Activated naive CD8-positive, alpha-beta T cell treated with anti-CD3 and anti-CD28 coated beads, Interleukin-2, amount 50 U/mL, for 16 hours (primary cell): ENCODE measurements at places on chromosomes 1 and 21.

GRCh38 chr1:83545066-83545862, 453.7 kb downstream of the TTLL7 start:
- no peak for DNase-seq

- no peak for DNase-seq
Measured at GRCh38 chr1:22689505-22689904, 21.1 kb upstream of the EPHB2 start.

DNA sequence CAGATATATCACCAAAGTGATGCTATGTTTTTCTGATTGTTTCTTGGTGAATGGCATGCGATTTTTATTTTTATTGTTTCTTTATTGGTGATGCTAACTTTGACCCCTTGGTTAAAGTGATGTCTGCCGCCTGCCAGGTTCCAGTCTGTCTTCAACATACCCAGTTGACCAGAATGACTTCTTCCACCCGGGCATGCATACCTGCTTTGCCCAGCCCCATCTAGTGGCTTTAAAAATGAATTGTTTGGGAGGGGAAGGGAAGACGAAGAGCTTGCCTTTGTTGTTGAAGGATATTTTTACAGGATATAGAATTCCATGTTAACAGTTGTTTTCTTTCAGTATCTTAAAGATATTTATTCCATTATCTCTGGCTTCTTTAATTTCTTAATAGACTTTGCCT, 65.1 kb downstream of the ATG4C start:
- no peak for DNase-seq

- DNase-seq = no peak
Measured at GRCh38 chr1:117017648-117018047, 16.1 kb downstream of the CD101 start.

DNA sequence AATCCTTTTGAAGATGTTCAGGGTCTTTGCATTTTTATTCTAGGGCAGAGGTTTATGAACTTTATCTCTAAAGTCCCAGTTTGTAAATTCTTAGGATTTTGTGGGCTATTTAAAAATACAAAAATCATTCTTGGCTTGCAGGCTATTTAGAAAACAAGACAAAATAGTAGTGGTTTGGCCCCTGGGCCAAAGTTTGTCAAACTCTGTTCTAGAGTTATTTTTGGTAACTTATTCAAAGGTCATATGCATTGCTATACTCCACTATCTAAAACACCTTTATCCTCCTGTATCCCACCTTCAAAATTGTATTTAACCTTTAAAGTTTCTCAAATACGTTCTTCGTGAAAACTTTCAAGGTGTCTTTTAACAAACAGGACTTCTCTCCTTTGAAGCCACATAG, 75.5 kb upstream of the LRRC53 start:
- DNase-seq = no peak

- no peak for DNase-seq
Measured at GRCh38 chr1:85153149-85153891, 47.5 kb downstream of the SYDE2 start.

DNA sequence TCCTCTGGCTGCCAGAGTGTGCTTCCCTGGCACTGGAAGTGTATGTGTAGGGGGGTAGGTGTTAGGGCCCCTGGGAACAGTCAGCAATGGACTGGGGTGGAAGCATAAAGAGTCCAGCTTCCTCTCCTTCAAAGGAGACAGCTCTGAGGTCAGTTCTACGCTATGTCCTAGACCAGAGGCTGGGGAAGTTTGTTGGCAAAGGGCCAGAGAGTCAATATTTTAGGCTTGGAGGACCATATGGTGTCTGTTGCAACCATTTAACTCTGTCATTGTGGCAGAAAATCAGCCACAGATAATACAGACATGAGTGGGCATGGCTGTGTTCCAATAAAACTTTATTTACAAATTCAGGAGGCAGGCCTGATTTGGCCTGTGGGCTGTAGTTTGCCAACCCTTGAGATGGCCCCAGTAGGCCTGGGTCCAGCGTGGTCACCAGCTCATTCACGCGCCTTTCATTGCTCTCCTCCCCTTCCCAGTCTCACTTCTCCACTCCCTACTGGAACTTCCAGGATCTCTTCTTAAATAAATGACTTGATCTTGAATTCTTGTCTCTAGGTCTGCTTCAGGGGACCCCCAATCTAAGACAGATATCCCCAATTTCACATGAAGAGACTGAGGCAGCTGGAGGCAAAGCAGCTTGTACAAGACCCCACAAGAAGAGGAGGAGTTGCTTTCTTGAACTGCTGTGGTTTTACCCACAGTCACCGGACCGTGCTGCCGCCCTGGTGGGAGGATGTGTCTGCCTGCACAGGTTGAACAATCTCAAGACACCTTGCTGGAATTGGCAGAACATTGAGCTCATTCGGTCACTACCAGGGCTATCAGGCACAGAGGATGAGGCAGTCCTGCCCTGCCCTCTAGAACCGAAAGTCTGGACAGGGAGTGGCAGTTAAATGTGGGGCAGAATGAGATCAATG, 162.4 kb upstream of the POU3F1 start:
- DNase-seq = no peak

GRCh38 chr1:112322018-112322417, 74.0 kb upstream of the CTTNBP2NL start:
- DNase-seq = no peak

GRCh38 chr1:45608175-45609156, 15.4 kb downstream of the CCDC17 start:
- DNase-seq = no peak

DNA sequence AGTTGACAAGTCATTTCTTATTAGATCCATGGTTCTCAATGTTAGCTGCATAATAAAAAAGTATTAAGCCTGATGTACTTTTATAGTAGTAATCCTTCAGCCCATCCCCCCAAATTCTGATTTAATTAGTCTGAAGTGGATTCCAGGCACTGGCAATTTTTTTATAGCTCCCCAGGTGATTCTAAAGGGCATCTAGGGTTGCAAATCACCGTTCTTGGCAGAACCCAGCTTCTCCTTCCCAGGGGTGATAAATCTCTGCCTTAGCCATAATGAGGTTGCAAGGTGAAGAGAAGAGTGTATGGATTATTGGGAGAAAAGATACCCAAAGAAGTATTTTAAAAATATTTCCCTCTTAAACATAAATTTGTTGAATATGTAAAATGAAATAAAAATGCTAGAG, 43.0 kb upstream of the RXRG start:
- no peak for DNase-seq

DNA sequence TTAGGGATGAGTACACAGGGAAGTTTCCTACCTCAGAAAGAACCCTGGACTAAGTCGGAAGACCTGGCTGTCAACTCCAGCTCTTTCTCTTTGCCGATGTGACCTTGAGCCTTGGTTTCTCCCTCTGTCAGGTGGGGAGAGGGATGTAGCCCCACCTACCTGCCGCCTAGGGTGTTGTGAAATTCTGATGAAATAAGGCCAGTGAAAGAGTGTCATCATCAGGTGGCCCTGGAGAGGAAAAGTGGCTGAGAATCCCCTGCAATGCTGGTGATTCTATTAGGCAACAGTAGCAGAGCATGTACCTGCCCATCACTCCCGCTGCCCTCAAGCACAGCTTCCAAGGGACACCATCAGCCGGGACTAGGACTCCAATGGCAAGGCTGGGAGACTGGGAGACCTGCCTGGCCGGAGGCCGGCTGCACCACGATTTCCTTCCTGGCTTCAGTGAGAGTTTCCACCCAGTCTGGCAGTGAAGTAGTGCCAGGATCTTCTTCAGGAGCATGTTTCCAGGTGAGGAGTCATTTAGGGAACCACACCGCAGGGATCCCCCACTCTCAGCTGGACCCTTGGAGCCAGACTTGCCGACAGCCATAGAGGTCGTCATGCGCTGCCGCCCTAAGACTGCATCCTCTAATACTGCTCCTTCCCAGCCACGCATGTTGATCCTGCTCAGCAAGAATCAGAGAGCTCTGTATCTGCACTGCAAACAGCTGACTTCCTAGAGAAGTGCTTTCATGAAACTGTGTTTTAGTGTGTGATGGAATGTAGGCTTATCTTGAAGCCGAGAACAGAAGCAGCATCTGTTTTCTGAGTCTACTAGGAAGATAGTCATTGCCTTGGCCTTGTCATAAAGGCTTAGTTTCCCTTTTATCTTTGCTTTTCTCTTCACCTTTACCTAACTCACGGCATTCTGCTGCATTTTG, 88.0 kb upstream of the F3 start:
- no peak for DNase-seq

DNA sequence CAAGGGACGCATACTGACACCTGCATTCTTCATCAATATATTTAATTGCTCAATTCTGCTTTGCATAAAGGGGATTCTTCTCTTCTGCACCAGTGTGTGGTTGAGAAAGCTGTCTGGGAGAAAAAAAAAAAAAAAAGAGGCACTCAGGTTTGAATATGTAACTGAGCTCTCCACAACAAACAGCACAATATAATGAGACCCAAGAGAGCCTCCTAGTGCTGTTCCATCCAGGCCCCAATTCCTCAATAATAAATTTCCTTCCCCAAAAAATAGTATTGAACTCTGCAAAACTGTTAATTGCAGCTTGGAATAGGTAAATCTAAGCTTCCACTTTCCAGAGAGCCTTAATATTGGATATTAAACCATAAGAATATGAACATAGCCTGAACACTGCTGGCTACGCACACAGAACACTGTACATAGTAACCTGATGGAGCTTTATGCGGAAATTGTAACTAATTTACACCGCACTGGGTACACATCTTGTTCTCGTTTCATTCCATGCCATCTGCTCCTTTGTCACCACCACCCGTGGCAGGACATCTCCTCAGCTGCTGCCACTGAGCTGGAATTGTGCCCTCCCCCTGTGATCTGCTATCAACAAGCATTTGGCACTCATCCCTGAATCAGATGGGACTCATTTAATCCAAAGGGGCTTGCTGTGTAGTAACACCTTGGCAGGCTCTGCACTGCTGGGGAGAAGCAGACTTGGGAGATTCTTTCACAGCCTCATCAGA, 272.0 kb downstream of the HHIPL2 start:
- no peak for DNase-seq

DNA sequence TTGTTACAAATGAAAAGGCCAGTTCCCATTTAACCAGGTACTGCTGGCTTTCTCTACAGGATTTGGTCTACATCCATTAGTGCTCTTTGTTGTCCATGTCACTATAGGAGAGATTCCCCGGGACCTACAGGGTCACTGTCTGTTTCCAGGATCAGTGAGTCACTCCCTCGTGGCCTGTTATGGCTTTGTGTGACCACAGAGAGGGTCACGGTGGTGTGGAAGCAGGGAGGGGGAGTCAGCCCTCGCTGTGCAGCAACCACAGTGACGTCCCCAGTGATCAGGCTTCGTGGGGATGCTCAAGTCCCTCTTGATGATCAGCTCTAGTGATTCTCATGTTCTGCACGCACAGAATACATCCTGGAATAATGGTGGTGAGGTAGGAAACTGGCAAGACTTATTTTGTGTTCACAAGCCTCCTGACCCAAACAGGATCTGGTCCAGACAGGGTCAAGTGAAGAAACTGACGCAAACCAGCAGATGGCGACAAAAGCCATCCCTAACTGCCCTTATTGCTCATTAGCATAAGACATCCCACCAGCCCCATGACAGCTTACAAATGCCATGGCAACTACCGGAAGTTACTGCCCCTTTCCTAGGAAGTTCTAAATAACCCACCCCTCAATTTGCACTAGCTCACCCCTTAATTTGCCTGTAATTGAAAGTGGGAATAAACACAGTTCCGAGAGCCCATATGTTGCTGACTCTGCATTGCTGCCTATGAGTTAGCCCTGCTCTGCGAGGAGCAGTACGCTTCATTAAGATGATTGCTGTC, 98.5 kb downstream of the DISC1 start:
- no peak for DNase-seq

- no peak for DNase-seq
Measured at GRCh38 chr1:202133001-202133400, 10.3 kb downstream of the GPR37L1 start.

GRCh38 chr1:169368406-169368769, 393 bp downstream of the BLZF1 start:
- DNase-seq = no peak

- no peak for DNase-seq
Measured at GRCh38 chr1:2251786-2252185, 23.7 kb downstream of the SKI start.

- no peak for DNase-seq
Measured at GRCh38 chr1:28840928-28841544, 29.1 kb downstream of the OPRD1 start.

GRCh38 chr1:167446966-167447365, 71.4 kb downstream of the CD247 start:
- DNase-seq = no peak

- DNase-seq = no peak
Measured at GRCh38 chr1:33094971-33095604, 14.1 kb downstream of the AZIN2 start.

DNA sequence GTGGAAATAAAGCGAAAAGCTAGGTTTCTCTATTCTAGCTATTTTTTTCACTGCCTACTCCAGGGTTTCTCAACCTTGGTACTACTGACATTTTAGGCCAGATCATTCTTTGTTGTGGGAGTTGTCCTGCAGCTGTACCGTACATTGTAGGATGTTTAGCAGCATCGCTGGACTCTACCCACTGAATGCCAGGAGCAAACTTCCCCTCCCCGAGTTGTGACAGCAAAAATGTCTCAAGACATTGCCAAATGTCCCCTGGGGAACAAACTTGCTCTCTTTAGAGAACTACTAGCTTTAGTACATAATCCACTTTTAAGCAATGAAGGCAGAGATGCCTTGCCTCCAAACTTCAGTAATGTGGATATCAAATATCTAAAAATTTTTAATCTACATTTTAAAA, 122.8 kb downstream of the PLPPR5 start:
- no peak for DNase-seq

GRCh38 chr1:2047749-2048729, 2.2 kb upstream of the PRKCZ start:
- DNase-seq = no peak

- DNase-seq = no peak
Measured at GRCh38 chr1:44240802-44241671, 27.8 kb downstream of the DMAP1 start.

- no peak for DNase-seq
Measured at GRCh38 chr1:68485431-68486022, 11.4 kb downstream of the DEPDC1 start.

DNA sequence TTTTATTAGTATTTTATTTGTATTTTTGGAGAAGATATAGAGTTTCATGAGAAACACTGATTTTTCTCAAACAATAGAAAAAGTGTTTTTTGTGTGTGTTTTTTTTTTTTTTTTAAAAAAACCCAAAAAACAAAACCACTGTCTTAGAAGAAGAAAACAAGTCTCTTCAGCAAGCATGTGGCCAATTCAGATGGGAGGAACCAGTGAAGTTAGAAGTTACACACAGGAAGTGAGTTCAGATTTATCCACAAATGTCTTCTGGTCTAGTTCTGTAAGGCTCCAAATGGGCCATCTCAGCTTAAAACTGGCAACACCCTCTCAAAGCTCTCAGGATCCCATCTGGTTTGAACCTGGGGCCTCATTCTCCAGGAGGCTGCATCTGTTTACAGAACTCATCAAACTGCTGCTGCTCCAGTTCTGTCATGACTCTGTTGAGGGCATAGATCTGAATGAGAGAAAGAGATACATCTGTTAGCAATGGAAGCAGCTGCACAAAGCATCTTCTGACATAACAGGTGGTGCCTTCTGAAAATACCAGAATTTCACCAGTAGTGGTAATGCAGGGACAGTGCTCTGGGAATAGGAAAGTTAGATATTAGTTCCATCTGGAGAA, 9.8 kb upstream of the ERMAP start:
- no peak for DNase-seq

GRCh38 chr1:85132078-85132720, 68.6 kb downstream of the SYDE2 start:
- DNase-seq = no peak

- DNase-seq = no peak
Measured at GRCh38 chr1:208264469-208265121, 20.4 kb upstream of the PLXNA2 start.
